Thymus (tissue), 14 donors: ENCODE measurements at places on chromosomes 3 and 15.

DNA sequence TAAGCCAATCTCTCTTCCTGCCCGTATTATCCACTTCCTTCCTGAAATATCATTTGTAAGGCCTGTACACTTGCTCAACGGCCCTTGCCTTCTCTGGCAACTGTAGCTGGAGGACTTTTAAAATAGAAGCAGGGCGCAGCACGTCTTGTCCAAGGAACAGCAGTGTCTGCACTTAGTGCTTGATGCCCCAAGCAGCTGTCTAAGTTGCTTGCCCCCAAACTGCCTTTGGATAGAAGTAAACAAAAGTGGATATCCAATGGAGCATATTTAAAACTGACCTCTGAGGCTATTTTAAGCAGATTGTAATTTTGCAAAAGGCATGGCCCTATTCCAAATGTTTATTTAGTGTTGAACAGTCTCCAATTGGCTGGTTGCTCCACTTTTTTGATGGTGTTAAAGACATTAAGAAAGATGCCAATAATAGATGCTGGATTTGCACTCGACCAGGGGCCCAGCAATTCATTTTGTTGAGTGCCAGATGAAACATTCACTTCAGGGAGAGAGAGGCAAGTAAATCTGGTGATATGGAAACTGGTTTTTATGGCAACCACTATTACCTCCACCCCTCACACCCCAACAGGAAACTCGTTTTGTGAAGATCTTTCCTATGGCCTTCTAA lies 526.8 kb upstream of the TBL1XR1 start:
- H3K27me3 ChIP-seq: no peaks in the 10 kb centered on the region
- H3K4me3 ChIP-seq: no peak overlapping the region
- peaks cover 6% of the 10 kb centered on the region for H3K4me1 ChIP-seq

DNA sequence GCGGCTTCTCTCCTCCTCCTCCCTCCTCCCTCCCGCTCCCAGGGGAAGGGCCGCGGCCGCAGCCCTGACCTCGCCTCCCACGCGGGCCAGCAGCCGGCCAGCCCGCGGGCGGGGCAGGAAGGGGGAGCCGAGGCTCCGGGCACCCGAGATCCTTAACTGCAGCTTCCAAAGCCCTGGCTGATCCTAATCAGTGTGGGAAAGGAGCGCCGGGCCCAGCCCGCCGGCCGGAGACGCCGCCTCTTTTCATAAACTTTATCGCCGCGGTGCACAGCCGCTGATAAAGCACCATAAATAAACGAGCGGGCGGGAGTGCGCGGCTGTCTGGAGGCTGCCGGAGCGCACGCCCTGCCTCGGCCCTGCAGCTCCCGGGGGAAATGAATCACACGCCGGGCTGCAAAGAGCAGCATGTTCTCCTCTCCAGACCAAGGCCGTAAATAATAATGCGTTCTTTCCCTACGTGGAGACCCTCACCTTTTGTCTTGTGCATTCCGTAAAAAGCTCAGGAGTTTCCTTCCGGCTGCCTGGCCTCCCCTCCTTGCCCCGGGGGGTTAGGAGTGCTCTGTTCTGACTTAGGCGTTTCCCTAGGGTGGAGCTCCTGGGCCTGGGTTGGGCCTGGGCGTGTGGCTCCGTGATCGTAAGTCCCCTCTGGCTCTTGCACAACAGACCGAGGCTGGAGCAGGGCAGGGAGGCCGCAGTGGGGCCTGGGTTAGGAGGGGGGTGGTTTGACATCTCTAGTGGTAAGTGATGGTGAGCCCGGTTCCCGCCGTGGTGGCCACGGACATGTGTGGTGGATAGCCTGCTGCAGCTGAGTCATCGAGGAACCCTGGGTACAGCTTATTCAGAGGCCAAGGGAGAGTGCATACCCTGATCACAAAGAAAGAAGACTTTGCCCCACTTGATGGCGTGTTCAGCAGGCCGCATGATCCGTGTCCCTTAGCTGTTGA lies 132.6 kb upstream of the HES1 start:
- H3K4me3 ChIP-seq: peak overlapping the region; percentile 29
- H3K36me3 ChIP-seq: no peaks in the 10 kb centered on the region
- H3K4me1 ChIP-seq: peaks cover 5% of the 10 kb centered on the region
- H3K27ac ChIP-seq: no peak overlapping the region

DNA sequence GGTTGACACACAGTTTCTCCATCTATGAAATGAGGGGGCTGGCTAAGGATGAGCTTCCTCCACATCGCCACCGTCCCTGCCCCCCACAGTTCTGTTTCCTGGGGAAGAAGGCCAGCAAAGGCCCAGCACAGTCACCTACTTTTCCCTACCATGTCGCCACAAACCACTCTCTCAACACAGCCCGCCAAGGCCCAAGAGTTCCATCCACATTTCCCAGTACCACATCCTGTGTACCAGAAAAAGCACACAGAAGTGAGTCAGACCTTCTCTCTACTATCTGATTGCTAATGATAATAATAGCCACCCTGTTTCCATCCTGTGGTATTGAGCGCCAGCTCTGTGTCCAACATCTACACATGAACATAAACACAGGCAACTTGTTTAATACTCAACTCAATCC lies 30.3 kb upstream of the C15orf39 start:
- H3K27ac ChIP-seq: no peak overlapping the region
- H3K36me3 ChIP-seq: no peaks in the 10 kb centered on the region
- no peaks in the 10 kb centered on the region for H3K4me1 ChIP-seq
- H3K27me3 ChIP-seq: no peaks in the 10 kb centered on the region
- no peak for DNase-seq

DNA sequence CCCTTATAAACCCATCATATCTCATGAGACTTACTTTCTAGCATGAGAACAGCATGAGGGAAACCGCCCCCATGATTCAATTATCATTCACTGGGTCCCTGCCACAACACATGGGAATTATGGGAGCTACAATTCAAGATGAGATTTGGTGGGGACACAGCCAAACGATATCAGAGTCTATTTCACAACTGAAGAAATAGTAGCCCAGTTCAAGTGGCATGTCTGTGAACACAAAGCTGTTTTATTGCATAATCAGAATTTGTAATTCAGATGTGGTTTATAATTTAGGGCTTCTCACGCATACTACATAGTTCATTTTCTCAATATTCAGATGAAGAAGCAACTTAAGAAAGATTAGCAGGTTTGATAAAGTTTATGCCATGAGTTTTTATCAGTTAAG lies 1188.0 kb upstream of the ALCAM start:
- no peak for DNase-seq
- H3K27me3 ChIP-seq: no peaks in the 10 kb centered on the region
- H3K27ac ChIP-seq: no peak overlapping the region
- H3K36me3 ChIP-seq: no peaks in the 10 kb centered on the region
- H3K4me3 ChIP-seq: no peak overlapping the region

- no peaks in the 10 kb centered on the region for H3K4me1 ChIP-seq
- H3K4me3 ChIP-seq: no peak overlapping the region
- DNase-seq: no peak
These were observed 15.0 kb upstream of the THBS1 start for GRCh38 chr15:39565851-39566250.

GRCh38 chr15:62712455-62712839 lies 330.1 kb upstream of the TPM1 start:
- H3K27ac ChIP-seq: no peak overlapping the region
- H3K4me1 ChIP-seq: no peaks in the 10 kb centered on the region
- no peak for DNase-seq
- no peaks in the 10 kb centered on the region for H3K36me3 ChIP-seq
- H3K4me3 ChIP-seq: no peak overlapping the region
- H3K27me3 ChIP-seq: no peaks in the 10 kb centered on the region

DNA sequence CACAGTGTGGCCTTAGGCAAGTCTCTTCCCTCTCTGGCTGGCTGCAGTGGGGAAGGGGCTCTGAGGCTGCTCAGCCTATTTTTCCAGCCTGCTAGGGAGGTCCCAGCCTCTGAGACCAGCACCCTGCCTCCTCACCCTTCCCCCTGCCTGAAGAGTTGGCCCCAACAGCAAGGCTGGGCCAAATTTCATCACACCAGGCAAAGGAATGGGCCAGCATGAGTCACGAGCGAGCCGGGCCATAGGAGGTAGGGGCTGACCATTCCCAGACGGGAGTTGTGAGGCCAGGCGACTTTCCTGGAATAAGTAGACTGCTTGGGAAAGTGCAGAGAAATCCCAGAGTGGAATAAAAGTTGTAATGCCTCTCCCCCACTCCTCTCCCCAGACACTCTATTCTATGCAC lies 5.7 kb upstream of the FBLN2 start:
- peaks cover 33% of the 10 kb centered on the region for H3K4me1 ChIP-seq
- no peak overlapping the region for H3K4me3 ChIP-seq
- H3K27ac ChIP-seq: no peak overlapping the region
- no peak for DNase-seq

GRCh38 chr3:194714564-194714963 lies 28.9 kb downstream of the FAM43A start:
- no peak overlapping the region for H3K4me3 ChIP-seq
- H3K27ac ChIP-seq: no peak overlapping the region
- DNase-seq: no peak
- no peaks in the 10 kb centered on the region for H3K36me3 ChIP-seq
- no peaks in the 10 kb centered on the region for H3K4me1 ChIP-seq

- no peak overlapping the region for H3K27ac ChIP-seq
- no peak overlapping the region for H3K4me3 ChIP-seq
- H3K36me3 ChIP-seq: peaks cover 3% of the 10 kb centered on the region
- H3K27me3 ChIP-seq: no peaks in the 10 kb centered on the region
- peaks cover 3% of the 10 kb centered on the region for H3K4me1 ChIP-seq
- no peak for DNase-seq
These were observed 6.9 kb downstream of the IFT122 start for GRCh38 chr3:129446926-129447325.

GRCh38 chr3:31653464-31653863 lies 120.7 kb downstream of the STT3B start:
- H3K4me1 ChIP-seq: no peaks in the 10 kb centered on the region
- H3K4me3 ChIP-seq: no peak overlapping the region
- H3K27ac ChIP-seq: no peak overlapping the region
- DNase-seq: no peak
- no peaks in the 10 kb centered on the region for H3K27me3 ChIP-seq

DNA sequence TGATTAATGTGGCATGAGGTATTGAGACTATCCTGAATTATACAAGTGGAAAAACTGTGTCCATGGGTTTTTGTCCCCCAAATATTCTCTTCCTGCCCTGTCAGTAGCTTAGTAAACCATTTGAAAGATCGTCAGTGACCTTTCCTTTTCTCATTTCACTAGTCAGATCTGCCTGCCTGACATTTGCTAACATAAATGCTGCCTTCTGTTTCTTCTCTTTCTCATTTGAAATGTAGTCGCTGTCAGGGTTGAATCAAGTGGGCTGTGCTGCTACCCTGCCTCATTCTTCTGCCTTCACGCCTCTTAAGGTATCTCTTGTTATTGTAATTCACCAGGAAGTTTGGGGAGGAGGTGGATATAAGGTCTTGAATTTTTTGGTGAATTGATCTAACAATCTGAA lies 67.5 kb downstream of the LRCH3 start:
- no peaks in the 10 kb centered on the region for H3K27me3 ChIP-seq
- H3K4me1 ChIP-seq: no peaks in the 10 kb centered on the region

- H3K27me3 ChIP-seq: no peaks in the 10 kb centered on the region
- no peaks in the 10 kb centered on the region for H3K36me3 ChIP-seq
- H3K27ac ChIP-seq: peak overlapping the region; percentile 86
These were observed 1.3 kb downstream of the SCAANT1 start for GRCh38 chr3:63910891-63911290.

DNA sequence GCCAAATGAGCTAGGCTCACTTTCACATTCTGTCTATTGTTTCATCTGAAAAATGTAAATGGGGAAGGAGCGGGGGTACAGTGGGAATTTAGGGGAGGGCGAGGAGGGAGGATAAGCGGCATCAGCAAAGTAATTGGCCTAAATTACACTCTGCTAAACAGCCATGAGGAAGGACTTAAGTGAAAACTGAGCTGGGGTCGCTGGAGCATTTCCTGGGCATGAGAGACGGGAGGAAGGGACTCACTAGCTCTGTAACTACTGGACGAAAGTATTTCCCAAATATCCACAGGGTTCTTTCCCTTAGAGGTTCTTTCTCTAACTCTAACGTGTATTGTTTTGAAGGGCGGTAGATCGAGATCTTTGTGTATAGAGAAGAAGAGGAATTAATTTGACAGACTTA lies 418.0 kb downstream of the SOX2 start:
- no peak overlapping the region for H3K27ac ChIP-seq
- no peaks in the 10 kb centered on the region for H3K4me1 ChIP-seq
- H3K27me3 ChIP-seq: no peaks in the 10 kb centered on the region
- H3K4me3 ChIP-seq: no peak overlapping the region
- H3K36me3 ChIP-seq: no peaks in the 10 kb centered on the region
- DNase-seq: no peak

GRCh38 chr15:40252438-40253166 lies 13.7 kb downstream of the PAK6 start:
- peak overlapping the region; percentile 29 for H3K4me3 ChIP-seq
- H3K36me3 ChIP-seq: no peaks in the 10 kb centered on the region
- no peak overlapping the region for H3K27ac ChIP-seq
- H3K4me1 ChIP-seq: peaks cover 11% of the 10 kb centered on the region
- no peak for DNase-seq

- H3K4me3 ChIP-seq: no peak overlapping the region
- DNase-seq: no peak
- H3K36me3 ChIP-seq: no peaks in the 10 kb centered on the region
- H3K27ac ChIP-seq: no peak overlapping the region
- peaks cover 15% of the 10 kb centered on the region for H3K27me3 ChIP-seq
- H3K4me1 ChIP-seq: no peaks in the 10 kb centered on the region
These were observed 81.5 kb downstream of the CPN2 start for GRCh38 chr3:194269610-194270145.

DNA sequence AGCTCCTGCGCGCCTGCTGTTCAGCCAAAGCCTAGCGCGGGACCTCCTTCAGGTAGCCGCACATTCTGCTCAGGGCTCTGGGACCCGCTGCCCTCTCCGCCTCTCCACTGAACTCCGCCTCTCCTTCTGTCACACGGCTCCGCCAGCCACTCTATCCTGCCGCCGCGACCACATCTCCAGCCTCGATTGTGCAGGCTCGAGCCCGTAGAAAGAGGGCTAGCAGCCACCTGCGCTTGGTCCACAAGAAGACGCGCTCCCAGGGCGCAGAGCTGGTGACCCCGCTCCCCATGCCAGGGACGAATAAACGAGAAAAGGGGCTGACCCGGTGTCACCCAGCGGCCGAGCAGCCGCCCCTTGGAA lies 1.1 kb upstream of the VIPR1 start:
- H3K36me3 ChIP-seq: no peaks in the 10 kb centered on the region
- no peak for DNase-seq
- H3K27ac ChIP-seq: no peak overlapping the region
- H3K4me1 ChIP-seq: peaks cover 4% of the 10 kb centered on the region
- H3K4me3 ChIP-seq: peak overlapping the region; percentile 46

- H3K36me3 ChIP-seq: no peaks in the 10 kb centered on the region
- H3K27ac ChIP-seq: no peak overlapping the region
- H3K4me3 ChIP-seq: no peak overlapping the region
- peak; percentile 44 for DNase-seq
These were observed 6.9 kb downstream of the NEK11 start for GRCh38 chr3:131033480-131034080.

GRCh38 chr15:38021259-38021658 lies 86.8 kb downstream of the TMCO5A start:
- H3K36me3 ChIP-seq: no peaks in the 10 kb centered on the region
- DNase-seq: no peak
- no peak overlapping the region for H3K27ac ChIP-seq
- no peaks in the 10 kb centered on the region for H3K27me3 ChIP-seq
- no peaks in the 10 kb centered on the region for H3K4me1 ChIP-seq
